Skin of body (tissue), 3 donors: ENCODE measurements at places on chromosomes 1 and 21.

GRCh38 chr21:15444118-15444960 is 285.4 kb upstream of the USP25 start:
- peak; percentile 9 for DNase-seq

- no peak for DNase-seq
Measured at GRCh38 chr1:74824497-74825107, 91.7 kb downstream of the TYW3 start.

GRCh38 chr1:81220614-81221071 is 580.1 kb upstream of the ADGRL2 start:
- no peak for DNase-seq

- peak; percentile 43 for DNase-seq
Measured at GRCh38 chr1:22673486-22674409, 20.7 kb downstream of the C1QB start.

- DNase-seq, result no peak
Measured at GRCh38 chr1:52057255-52057654, 1.2 kb downstream of the BTF3L4 start.

- no peak for DNase-seq
Measured at GRCh38 chr1:114627107-114627506, 42.7 kb downstream of the DENND2C start.

DNA sequence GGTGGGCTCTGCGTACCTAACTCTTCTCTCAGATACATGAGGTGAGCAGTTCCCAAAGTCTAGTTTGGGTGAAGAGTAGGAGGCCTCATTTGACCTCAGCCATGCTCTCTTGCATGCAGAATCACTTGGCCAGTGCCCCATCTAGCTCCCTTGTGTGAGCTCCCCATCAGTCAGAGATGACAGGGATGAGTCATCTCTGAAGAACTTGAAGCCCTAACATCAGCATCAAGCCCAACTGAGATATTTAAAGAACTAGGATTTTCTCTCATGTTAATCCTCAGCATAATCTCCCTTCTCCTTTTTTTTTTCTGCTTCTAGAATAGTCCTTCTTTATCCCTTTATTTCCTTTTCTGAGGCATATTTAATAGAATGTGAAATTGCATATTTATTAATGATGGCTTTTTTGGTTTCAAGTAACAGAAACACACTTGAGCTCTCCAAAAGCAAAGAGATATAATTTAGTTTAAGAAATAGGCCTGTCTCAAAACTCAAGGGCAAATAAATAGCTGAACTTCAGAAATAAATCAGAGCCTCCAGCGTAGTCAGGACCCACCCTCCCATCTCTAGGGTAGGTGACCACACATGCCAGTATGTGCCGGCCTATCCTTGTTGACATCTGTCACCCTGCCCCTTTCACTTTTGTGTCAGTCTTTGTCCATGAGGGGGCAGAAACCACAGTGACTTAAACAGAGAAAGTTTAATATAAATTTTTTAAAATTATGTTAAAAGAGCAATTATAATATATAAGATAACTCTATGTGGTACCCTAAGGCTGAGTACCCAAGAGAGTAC is 112.3 kb downstream of the TSEN15 start:
- DNase-seq, result peak; percentile 52

GRCh38 chr21:46091118-46091517 is 6.8 kb upstream of the COL6A2 start:
- no peak for DNase-seq

DNA sequence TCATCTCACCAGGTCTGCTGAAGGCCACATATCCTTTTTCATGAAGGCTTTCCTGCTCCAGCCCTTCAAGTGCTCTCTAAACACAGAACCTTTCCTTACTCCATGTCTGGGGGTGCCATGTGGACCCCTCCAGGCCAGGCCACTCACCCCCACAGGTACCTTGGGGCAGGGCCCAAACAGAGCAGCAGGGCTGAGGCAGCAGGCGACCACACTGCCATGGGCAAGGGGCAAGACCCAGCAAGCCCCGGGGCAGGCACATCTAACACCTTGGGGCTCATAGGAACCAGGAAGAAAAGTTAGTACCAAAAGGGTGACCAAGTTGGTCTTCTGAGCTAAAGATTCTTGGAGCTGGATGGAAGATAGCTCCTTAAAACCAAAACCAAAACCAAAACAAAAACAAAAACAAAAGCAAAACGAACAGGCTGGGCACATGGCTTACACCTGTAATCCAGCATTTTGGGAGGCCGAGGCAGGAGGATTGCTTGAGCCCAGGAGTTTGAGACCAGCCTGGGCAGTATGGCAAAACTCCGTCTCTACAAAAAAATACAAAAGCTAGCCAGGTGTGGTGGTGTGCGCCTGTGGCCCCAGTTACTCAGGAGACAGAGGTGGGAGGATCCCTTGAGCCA is 63.7 kb downstream of the MRPL37 start:
- DNase-seq, result no peak

DNA sequence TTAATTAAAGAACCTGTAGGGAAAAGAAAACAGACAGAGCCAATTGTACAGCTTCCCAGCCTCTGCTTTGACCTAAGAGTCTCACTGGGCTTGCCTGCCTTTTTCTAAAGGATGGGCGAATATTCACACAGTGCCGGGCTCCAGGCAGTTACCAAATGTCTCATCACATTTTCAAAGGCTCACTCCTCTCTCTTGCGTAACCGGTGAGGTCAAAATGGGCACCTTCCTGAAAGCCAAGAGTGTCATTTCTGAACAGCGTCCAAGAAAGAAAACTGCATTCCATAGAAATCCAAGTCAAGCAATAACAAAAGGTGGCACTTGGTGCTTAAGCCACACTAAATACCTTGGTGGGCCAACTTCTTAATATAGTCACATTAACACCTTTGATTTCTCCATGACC is 710 bp upstream of the PALMD start:
- DNase-seq, result no peak

GRCh38 chr21:32916522-32917099 is 109.1 kb upstream of the OLIG2 start:
- DNase-seq, result no peak

- peak; percentile 56 for DNase-seq
Measured at GRCh38 chr1:91036894-91037829, 15.3 kb upstream of the ZNF644 start.

DNA sequence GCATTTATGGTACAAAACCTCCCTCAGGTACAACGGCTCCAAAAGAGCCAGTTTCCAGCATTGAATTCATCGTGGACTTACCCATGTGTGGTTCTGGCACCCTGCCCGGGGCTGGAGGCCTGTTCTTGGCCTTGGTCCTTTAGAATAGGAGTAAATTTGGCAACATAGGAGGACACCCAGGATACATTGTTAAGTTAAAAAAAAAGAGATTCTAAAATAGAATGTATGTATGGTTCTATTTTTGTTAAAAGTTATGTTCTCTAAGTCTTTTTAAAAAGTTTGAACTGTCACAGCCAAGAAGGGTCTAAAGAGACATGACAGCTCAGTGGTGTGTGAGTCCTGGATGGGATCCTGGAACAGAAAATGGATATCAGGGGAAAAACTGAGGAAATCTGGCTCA is 25.9 kb downstream of the EPHX1 start:
- peak; percentile 16 for DNase-seq

DNA sequence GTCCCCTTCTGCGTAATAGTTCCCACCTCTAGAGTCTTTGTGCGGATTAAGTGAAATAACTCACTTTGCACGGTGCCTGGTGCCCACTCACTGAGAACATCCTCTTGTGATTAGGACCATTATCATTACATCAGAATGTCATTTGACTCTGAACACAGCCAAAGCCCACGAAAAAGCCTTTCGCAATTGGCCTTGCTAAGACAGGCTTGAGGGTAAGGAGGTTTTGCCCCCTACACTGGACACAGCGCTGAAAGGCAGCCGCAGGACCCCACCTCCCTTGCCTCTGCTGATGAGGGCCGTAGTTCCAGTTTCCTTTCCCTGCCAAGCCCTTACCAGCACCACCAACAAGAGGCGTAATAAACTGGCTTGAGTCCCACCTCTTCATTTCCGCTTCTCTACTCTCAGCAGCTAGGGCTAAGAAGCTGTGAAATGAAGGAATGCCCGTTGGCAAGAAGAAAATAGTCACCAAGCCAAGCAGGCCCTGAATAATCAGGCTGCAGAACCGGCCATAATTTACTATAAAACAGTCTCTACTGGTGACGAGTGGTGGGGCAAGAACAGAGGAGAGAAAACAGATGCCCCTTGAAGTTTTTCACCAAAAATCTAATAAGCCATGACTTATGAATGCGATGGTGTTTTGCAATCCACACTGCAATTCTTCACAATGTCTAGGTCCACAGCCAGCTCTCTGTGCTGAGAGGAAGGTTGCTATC is 53.1 kb downstream of the SH3GLB1 start:
- DNase-seq, result no peak

- no peak for DNase-seq
Measured at GRCh38 chr1:20663365-20663764, 2.2 kb upstream of the DDOST start.

DNA sequence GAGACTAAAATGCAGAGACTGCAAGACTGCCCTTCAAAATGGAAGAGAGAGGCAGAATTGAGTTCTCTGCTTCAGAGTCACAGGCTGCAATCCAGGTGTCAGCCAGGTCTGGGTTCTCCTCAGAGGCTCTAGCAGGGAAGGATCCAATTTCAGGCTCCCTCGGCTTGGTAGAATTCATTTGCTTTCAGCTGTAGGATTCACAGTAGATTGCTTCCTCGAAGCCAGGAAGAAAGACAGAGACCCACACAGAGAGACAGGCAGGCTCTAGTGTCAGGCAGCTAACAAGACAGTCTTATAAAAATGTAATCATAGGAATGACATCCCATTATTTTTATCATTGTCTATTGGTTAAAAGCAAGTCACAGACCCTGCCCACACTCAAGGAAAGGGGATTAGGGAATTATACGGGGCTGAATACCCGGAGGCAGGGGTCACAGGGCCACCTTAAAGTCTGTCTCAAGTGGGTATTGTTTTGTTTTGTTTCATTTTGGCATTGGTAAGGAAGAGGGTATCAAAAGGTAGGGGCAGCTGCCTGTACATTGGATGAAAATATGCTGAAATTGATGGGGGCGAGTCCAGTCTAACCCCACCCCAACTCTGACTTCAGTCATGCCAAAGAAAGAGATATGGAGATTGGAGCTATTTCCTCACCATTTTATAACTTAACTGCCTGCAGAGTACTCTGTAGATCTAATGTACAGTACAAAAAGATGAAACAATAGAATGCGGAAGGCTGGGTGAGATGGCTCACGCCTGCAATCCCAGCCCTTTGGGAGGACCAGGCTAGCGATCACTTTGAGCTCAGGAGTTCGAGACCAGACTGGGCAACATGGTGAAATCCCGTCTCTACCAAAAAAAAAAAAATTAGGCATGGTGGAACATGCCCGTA is 9.5 kb upstream of the TBCE start:
- DNase-seq, result no peak
